Breast epithelium (tissue), 4 donors: ENCODE measurements at places on chromosomes 5 and 9.

DNA sequence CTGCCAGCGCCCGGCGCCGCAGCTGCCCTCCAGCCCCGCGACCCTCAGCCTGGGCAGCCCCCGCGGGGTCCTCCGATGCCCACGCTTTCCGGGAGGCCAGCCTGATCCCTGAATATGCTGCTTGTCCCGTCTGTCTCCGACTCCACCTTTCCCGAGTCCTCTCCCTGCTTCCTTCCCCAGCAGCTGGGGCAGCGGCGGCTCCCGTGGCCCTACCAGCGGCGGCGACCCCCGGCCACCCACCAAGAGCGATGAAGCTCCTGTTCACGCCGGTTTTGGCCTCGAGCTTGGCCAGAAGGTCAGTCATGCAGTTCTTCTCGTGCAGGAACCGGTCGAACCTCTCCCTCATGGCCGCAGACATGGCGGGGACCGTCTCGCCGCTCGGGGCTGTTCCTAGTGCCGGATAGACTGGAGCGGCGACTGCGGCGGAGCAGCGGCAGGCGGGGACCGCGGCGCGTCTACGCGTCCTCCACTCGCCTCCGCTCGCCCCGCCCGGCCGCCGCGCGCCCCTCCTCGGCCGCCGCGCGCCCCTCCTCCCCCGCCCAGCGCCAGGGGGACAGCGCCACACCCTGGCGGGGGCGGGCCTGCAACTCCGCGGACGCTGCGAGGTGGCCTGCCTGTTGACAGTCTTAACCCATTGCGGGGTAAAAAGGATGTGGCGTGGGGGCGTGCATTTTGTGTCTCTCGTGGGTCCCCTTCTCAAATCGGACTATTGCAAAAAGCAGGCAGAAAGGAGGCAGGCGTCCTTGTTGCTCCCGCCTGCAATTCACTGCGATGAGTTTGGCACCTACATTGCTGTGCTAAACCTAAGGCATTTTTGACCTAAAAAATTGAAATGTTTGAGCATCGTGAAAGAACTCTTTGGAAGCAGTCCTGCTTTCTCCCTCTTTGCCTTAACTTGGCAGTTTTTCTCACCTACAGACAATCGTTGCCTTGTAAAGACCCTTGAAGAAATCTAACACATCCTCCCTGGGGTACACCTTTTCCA lies at the start of gene REEP5:
Gene REEP5, minus strand, starts transcription at position 395 of the 985 bp plus-strand sequence. Its CDS starts 37 bp downstream, at position 358.
- peak; percentile 88 for DNase-seq

GRCh38 chr5:95959888-95960666 lies 1.6 kb downstream of the ELL2 start:
- DNase-seq: no peak

- DNase-seq: no peak
Observed at GRCh38 chr5:102843997-102844396, 88.9 kb downstream of the PAM start.

GRCh38 chr5:175866377-175866907 lies 4.9 kb upstream of the CPLX2 start:
- no peak for DNase-seq

GRCh38 chr5:16965581-16965980 lies 29.5 kb upstream of the MYO10 start:
- DNase-seq: no peak

GRCh38 chr9:112495614-112496013 lies 9.0 kb downstream of the KIAA1958 start:
- DNase-seq: no peak

- no peak for DNase-seq
Observed at GRCh38 chr9:111474385-111474784, 9.8 kb downstream of the ECPAS start.

- DNase-seq: no peak
Observed at GRCh38 chr5:39624890-39625289, 200.1 kb upstream of the DAB2 start.

DNA sequence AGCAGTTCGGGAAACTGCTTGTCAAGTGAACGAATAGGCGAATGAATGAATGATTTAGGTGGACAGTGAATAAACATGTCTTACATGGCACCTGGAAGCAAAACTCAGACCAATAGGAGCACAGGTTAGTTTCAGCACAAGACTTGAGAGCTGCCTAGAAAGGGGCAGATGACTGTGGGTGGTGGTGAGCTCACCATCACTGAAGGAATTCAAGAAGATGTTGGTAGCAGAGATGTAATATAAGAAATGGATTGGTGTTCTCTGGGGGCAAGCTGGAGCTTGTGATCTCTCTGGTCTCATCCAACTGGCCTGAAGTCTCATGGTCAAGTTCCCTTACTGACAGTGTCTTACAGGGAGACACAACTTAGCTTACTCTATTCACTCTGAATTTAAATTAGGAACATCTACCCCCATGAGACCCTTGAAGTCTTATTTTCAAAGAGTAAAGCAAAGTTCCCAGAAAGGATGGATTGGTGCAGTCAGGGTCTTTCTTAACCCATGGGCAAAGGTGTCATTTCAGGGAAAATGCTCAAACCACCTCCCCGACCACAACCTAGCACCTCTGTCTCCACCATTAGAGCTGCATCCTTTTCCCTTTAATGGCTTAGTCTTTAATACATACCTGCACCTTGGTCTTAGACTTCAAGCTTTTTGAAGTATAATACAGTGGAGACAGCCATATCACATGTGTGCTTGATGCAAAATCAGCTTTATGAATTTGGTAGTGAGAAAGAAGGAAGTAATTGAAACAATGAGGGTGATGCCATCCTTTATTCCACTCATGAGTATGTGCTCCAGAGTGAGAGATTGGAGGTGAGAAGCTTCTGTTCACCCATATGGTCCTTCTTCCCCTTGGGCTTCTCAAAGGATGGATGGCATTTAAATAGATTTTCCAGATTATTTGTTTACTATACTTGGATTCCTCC lies 5.1 kb downstream of the LCP2 start:
- no peak for DNase-seq

DNA sequence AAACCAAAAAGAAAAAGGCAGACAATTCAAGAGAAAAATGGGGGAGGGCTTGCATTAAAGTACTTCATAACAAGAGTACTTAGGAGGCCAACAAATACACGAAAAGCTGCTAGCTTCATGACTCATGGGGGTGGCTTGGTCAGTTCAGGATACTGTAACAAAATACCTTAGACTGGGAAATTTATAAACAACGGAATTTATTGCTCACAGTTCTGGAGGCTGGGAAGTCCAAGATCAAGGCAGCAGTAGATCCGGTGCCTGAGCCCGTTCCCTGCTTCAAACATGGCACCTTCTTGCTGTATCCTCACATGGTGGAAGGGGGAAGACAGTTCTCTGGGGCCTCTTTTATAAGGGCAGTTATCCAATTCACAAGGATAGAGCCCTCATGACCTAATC lies 111.4 kb downstream of the C9orf50 start:
- DNase-seq: no peak

GRCh38 chr5:71887680-71888079 lies 168.6 kb downstream of the CARTPT start:
- DNase-seq: no peak

DNA sequence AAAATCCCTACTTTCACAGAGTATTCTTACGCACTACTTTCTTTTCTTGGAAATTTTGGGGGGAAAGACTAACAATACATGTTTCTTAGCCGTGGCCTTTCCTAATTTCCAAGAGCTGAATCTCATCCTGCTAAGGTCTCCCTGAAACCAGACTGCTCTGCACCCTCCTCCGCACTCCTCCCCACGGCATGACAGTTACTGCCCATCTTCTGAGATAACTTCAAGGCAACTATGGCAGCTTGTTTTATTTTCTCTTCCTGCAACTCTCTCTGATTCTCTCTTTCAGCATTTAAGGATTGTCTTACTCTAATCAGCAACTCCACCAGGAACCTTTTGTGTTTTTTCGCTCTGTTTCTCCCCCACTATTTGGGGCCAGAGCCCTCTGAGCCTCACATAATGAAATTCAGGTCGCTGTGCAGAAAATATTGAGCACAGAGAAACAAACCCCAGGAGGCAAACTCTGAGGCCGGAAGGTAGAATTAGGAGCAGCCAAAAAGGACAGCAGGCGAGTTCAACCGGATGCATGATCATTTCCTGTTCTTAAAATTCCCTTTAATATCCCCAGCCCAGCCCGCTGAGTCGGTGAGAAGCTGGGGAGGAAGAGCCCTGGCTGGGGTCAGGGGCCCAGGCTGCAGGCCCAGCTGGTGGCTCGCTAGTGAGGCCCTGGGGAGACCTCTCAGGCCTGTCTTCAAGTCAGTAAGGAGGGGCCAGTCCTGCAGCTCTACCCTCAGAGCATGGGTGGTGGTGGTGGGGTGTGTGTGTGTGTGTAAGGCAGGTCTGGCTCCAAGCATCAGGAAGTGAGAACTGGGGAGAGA lies 213.6 kb upstream of the S1PR3 start:
- DNase-seq: no peak

- no peak for DNase-seq
Observed at GRCh38 chr9:69497816-69498215, 172.8 kb downstream of the ENTREP1 start.

DNA sequence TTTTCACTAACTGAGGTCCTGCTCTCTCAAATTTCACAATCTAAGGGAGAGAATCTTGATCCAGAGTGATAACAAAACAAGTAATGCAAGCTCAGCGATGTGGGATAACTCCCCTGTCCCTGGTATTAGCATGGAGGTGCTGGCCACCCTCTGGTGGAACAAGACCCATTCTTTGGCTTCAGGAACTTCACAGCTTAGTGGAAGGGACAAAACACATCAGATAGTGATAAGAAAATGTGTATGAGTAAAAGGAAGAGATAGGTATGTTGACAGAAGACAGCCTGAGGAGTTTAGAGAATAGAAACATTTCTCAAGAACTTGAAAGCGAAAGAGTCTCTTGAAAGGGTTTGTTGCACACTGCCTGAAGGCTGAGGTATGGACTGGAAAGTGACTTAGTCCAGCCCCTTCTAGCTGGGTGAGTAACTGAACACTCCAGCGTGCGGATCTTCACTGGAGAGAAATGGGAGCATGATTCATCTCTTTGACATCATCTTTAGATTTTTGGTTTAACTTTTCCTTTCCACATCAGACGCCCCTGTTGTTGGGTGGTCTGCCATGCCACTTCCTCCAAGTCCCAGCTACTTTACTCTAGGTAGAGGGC lies 25.4 kb upstream of the ZSWIM6 start:
- no peak for DNase-seq
